KG1 (cell line): ENCODE measurements at places on chromosomes 1 and 21.

GRCh38 chr1:48776393-48777218, at the start of gene BEND5:
TSS of gene BEND5 (minus strand) at chr1:48776891. CDS start at chr1:48776831, 60 bp downstream.
- DNase-seq: no peak

DNA sequence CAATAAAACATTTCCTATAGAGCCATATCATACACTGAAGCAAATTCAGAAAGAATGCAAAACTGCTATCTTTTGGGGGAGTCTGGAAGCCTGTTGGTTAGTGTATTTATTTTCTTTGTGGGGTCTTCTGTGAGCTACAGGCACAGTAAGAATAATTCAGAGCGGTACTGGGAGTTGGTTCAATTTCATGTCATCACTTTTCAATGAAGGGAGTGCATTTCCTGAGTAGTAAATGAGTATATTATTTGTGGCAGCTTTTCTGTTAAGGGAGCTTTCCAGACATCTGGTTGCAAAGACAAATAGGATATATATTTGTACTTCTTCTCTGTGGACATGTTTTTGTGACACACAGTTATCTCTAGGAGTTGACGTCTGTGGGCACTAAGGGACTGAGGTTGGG, 130.6 kb downstream of the HUNK start:
- DNase-seq: no peak

DNA sequence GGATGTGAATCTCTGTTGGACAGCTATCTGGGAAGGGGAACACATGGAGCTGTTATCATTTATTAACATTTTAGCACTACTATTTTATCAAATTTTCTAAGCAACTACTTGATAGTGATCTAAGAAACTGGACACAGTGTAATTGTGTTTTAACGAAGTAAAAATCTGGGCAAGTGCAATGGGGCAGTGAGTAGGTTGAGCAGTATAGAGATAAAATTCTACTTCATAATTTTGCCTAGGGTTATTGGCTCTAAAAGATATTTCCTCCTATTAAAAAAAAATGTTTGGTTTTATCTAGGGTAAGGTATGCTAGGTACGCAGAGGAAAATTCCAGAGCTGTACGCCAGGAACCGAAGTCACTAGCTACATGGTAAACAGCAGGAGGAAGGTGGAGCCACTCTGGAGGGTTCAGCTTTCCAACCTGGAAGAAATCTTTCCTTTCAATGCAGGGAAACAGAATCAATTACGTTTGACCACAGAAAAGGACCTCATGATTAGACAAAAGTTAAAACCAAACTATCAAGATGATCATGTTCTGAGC, 43.3 kb downstream of the BCAR3 start:
- no peak for DNase-seq

- DNase-seq: no peak
Observed at GRCh38 chr1:209807509-209807908, 1.6 kb upstream of the IRF6 start.

DNA sequence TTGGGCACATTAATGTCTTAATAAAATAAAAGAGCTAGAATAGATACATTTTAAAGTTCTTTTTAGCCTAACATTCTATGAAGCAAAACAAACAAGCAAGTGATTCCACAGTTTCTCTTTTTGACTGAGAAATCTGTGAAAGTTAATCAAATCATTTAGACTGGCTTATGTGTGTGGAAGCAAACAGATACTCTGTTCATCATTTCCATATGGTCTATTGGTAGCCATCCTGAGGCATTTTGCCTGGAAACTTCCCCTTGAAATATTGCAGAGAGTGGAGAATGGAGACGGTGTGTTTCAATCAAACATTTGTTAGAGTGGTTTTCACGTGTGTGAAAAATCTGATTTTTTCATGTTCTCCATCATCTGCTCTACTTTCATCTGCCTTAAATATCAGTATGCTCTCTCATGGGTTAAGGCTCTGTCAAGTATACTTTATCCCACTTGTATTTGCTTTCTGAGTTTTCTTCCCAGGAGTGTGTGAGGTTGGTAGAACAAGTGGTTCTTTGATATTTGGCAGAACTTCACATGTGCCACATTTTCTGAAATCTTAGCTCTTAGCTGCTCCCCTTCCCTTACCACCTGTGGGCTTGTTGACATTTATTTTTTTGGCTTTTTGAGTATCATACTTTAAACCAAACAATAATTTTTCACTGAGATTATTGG, 139.1 kb upstream of the PTGFR start:
- no peak for DNase-seq

- DNase-seq: no peak
Observed at GRCh38 chr1:119330466-119331189, 38.0 kb upstream of the HAO2 start.

- no peak for DNase-seq
Observed at GRCh38 chr1:195450794-195451193, 1157.4 kb downstream of the KCNT2 start.

DNA sequence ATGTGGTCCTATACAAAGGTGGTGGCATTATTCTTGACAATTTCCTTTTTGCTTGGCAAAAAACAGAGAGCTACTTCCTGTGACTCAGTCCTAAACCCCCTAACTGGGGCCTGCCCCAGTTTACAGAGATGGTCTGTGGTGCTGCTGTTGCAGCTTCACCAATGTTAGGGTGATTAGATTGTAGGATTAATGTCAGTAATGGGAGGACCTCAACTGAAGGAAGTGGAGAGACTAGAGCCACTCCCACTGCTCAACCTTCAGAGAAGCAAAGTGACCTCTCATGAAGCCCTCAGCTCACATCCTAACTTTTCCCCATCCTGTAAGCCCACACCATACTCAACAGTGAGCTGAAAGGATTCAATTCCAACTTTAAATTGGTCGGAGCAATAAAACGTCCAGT, 3.6 kb downstream of the S100A6 start:
- DNase-seq: no peak

DNA sequence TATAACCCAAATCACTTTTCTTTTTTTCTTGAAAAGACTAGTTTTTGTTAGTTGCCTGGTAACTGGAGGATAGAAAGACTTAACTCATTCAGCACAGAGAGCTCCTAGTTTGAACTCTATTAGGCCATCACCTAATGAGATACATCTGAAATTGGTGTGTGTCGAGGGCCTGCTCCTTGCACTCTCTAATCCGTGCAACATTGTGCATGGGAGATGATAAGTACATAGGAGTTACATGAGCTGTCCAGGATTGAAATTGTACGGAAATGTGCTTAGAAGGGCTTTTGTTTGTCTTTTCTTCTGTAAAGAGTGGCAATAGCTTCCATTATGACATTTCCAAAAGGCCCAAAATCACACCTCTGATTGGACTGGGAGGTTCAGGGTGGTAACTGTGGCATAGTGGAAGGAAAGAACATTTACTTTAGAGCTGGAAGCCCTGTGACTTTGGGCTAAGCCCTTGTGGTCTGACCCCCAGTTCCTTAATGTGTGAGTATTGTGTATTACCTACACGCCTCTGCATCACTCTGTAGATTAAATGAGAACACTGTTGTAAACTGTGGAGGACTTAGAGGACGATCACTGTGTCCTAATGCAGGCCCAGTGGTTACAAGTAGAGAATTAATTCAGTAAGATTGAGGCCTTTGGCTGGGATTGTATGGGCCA, 71.2 kb downstream of the FGGY start:
- DNase-seq: no peak

GRCh38 chr1:11797525-11798216, 8.1 kb downstream of the MTHFR start:
- DNase-seq: no peak
